ENCODE measurements at places on chromosomes 13 and 19.

GRCh38 chr13:81540777-81541176 is 1199.9 kb upstream of the SPRY2 start:
- DNase-seq = no peak

DNA sequence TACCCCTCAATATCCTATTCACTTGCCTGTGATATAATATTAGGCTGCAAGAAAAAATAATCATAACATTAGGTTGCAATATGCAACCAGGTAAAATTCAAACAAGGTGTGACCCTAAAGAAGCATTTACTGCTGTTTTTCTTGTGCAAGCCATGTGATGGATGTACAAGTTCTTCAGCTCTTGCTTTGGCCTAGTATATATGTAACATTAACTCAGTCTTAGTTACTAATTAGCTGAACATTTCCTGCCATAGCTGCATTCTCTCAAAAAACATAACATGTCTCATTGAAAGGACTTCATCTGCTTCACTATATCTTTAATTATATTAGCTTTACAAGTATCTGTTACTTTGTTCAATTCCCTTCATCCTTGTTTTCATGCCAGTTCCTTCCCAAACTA is 406.8 kb upstream of the HTR2A start:
- no peak for DNase-seq

- DNase-seq = no peak
Measured at GRCh38 chr13:79516595-79516994, 35.6 kb downstream of the NDFIP2 start.

GRCh38 chr13:44810061-44810840 is 179.0 kb downstream of the NUFIP1 start:
- no peak for DNase-seq

DNA sequence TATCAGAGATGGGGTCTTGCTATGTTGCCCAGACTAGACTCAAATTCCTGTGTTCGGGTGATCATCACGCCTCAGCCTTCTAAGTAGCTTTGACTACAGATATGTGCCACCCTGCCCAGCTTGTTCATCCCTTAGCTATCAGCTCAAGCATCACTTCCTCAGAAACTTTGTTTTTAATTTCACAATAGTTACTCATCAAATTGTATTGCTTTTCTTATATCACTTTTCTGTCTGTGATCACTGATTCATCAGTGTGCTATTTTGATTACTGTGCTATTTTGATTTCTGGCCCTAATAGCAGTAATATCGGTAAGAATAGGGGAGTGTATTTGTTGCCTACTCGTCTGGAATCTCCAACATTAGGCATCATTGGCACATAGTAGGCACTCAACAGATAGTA is 878.6 kb upstream of the PCDH20 start:
- no peak for DNase-seq

- no peak for DNase-seq
Measured at GRCh38 chr19:17324357-17325114, 10.1 kb downstream of the ANO8 start.

DNA sequence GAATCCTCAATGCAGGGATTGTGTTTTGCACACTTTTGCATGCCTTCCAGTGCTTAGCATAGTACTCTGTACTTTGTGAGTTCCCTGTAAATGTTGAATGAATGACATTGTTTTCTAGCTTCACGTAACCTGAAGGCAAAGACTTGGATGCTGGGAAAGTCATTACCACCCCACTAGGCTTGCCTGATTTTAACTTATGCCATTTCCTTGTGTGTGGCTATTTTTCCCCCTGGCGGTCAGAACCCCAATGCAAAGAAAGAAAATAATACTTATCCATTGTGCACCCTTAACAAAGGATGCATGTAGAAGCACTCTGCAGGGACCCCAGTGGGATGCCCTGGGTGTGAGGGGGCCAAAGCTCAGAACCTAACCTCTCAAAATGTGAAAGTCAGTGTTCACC is 1.2 kb upstream of the ENOX1 start:
- DNase-seq = peak; percentile 54

GRCh38 chr19:18294467-18294864 is 13.0 kb upstream of the JUND start:
- DNase-seq = no peak

DNA sequence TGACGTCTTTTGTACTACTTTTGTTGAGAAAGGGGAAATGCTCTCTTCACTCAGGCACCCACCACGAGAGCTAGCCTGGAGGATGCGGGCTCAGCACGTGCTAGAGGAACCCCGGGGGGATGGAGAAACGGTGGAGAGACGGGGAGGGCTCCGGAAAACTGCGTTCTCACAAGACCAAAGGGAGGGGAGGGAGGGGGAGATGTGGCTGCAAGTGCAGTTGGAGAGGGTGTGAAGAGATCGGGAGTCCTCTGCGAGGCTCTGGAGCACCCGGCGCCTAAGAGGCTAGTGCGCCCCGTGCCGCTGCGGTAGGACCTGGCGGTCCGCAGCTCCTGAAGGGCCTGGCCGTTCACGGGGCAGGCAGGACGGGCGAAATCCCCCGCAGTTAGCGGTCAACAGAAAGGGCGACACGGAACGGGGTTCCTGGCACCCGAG is 43.4 kb upstream of the XPO4 start:
- peak; percentile 29 for DNase-seq

DNA sequence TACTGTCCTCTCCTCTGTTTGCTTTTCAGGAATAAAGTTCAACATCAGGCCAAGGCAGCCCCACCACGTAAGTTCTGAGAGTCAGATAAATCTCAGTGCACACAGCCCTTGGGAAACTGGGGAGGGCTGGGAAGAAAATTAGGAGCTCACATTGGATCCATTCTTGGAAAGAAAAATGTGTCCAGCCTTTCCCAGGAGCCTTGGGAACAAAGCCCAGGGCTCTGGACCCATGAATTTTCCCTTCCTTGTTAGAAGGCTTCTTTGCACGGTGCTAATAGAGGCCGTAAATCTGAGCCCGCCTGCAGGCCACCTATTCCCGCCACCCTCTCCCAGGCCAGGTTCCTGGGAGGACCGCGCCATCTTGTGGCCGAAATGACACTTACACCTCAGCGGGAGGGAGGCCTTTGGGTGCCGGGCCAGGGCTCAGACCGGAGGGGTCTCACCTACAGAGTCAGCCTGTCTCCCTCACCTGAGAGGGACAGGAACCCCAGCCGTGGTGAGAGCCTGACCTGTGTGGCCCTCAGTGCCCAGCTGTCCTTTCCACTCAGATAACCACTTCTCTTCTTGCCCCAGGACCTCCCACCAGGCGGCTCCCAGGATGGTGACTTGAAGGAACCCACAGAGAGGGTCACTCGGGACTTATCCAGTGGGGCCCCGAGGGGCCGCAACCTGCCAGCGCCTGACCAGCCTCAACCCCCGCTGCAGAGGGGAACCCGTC is 25.1 kb upstream of the KCTD15 start:
- DNase-seq = peak; percentile 90

- no peak for DNase-seq
Measured at GRCh38 chr19:4722671-4723594, 709 bp downstream of the DPP9 start.

- no peak for DNase-seq
Measured at GRCh38 chr19:31591258-31591657, 242.0 kb upstream of the TSHZ3 start.

DNA sequence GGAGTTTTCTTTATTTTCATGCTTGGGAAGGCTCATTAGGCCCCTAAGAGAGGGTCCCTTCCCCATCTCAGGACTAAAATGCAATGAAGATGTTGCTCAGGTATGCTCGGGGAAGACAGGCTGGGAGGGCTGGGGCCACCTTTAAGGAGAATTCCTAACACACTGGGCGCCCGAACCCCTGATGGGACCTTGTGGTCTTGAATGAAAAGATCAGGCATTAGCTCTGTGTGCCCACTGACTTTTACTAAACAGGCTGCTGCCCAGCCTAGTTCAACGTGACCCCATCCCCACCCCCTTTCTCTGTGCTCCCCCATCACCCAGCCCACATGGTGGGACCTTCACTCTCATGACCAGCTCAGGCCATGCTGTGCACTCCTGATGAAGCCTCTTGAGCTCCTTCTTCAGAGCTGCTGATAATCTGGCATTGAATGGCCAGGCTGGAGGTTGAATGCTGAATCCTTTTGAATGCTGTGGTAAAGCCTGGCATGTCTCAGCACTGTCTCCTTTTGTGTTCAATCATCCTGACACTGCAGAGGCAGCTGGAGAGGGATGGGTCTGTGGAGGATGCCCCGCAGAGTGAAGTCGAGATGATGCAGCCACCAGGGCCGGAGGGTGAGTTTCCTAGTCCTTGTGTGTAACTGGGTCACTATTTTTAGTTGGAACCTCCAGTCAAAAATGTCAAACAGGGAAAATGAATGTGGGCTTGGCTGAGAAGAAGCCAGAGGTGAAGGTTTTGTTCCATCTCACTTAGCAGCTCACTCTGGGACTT is 209.1 kb downstream of the UQCRFS1 start:
- DNase-seq = no peak

DNA sequence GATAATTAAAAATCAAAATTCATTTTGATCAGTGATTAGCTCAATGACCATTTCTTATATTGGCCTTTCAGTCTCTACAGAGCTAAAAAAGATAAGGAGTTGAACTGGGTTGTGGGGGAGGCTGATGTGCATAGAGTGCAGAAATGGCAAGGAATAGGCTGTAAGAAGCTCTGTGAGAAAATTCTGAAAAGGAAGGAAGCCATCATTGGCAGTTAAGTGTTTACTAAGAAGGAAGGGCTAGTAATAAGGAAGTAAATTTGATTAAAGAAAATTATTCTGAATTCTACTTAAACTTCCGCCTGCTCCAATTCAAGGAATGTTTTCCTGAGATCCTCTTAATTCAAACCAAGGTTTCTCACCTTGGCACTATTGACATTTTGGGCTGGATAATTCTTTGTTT is 187.5 kb downstream of the MZT1 start:
- DNase-seq = no peak
